ENCODE measurements at places on chromosomes 3 and 15.

DNA sequence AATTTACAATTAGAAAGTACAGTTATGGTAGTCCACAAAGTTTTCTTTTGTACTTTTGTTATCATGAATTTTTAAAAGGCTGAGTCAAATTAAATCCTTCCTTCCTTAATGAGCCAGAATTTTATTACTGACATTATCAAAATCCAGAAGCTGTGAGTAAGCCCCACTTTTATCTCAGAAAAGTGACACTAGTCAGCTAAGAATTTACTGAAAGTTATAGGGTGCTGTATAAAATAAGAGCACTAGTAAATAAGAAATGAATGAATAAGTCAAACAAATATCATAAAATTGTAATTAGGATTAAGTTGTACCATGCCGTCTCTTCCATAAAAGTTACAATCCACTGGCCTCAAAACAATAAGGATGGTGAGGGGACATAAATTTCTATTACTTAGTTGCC is 15.3 kb downstream of the PLOD2 start:
- DNase-seq = no peak

DNA sequence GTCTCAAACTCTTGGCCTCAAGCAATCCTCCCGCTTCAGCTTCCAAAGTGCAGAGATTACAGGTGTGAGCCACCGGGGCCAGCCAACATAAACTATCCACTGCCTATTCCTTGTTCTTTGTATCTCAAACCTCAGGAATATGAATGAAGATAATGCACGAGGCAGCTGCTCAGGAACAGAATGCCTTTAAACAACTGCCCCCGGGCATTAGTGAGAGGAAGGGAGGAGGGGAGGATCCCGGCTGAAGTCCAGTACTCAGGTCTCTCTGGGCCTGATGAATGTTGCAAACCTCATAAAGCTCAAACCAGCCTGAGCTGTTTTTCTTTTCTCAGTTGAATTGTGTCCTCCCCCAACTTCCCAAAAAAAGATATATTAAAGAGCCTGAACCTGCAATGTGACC is 26.9 kb upstream of the MTMR14 start:
- no peak for DNase-seq

GRCh38 chr3:154818676-154819255 is 261.4 kb upstream of the MME start:
- peak; percentile 33 for DNase-seq

- no peak for DNase-seq
Observed at GRCh38 chr3:188335656-188336055, 181.7 kb downstream of the LPP start.

DNA sequence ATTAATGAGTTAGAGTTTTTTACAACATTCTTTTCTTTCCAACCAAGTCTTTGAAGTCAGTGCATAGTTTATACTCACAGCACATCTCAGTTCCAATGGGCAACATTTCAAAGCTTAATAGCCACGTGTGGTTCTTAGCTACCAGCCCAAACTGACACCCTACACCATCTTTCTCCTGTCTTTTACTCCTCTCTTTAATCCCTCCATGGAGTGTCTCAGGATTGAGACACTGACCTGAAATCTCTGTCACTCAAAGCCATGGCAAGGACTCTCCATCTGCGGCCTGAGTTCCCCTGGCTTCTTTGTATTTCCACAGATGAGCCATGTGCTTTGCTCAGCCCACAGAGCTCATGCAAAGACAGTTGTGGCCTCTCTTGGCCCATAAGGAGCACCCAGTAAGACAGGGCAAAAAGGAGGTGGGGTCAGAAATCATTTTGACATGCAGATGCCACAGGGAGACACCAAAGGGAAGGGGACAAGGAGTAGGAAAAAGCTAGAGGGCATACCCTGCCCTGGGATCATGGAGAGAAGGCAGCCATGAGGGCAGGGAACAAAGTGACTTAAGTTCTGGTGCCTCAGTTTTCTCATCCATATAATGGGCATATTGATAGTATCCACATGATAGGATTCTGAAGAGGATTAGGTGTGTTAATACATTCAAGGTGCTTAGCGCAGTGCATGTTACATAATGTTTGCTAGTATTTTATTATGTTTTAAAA is 493.6 kb upstream of the PROK2 start:
- DNase-seq = no peak

DNA sequence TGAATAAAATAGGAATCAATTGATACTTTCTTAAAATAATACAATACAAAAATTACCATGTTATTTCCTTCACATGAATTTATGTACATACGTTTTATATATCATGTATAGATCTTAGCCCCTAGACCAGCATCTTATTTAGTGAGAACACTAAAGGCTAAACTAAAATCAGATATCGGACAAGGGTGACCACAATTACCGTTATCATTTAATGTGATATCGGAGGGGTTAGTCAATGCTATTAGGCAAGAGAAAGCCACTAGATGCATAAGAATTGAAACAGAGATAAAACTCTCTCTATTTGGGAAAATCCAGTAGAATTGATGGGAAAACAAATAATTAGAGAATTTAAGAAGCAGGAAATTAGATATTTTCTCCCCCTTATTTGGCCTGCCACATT is 46.5 kb upstream of the TIMP4 start:
- no peak for DNase-seq

- DNase-seq = no peak
Observed at GRCh38 chr15:76904461-76905012, 603 bp downstream of the SCAPER start.

DNA sequence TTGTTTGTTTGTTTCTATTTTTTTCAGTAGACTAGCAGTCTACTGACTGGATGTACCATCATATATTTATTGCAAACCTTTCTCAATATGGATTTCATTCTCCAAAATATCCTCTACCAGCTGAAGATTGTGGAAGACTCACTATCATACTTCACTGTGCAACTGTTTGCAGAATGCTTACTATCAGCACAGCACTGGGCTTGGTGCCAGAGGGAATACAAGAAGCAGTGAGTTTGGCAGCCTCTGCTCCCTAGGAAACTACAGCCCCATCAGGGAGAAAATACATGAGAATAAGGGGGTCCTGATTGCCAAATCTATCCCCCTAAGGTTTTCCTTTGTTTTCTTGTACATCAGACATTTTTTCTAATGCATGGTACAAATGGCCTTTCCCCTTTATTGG is 27.5 kb downstream of the AQP9 start:
- peak; percentile 3 for DNase-seq

DNA sequence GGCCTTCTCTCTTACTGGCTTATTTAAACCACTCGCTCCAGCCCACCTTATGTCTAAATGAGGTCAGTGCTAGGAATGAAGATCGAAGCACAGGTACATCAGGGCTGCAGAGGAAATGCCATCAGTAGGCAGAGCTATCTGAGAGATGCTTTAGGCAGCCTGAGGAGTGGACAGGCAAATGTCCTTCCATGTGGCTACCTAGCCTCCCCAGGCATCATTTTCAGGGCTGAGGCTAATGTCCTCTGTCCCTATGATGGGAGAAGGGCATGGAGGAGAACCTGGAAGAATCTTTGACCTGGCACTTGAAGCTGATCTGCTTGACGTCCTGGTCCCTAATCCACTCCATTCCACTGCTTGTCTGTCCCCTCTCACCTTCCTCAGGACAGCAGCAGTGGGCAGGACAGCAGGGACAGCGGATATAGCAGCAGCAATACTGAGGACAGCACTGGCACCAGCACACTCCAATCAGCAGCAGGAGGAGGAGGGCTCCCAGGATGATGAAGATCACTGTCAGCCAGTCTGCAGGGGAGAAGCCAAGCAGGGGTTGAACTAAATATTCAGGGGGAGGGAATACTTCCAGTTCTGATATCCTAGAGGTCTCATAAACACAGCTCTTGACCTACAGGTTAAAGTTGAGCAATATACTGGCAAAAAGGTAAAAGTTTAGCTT is 21.0 kb downstream of the ILDR1 start:
- no peak for DNase-seq

DNA sequence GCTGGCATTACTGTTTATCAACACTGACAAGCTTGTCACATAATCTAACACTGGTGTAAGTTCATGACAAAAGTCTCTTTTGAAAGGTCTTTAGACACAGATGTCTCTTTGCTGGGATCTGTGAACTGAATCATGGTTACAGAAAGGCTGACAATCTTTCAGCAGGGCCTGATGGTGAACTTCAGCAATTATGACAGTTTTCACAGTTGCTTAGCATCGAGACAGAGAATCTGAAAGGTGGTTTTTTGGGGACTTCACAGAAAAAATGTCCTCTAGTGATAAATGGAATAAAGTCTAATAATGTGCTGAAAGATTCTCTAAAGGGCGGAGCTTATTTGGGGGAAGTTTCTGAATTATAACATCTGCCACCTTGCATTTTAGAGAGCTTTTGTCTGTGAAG is 32.3 kb downstream of the CLDN1 start:
- DNase-seq = no peak

GRCh38 chr3:171883257-171883892 is 40.2 kb downstream of the TMEM212 start:
- DNase-seq = no peak

DNA sequence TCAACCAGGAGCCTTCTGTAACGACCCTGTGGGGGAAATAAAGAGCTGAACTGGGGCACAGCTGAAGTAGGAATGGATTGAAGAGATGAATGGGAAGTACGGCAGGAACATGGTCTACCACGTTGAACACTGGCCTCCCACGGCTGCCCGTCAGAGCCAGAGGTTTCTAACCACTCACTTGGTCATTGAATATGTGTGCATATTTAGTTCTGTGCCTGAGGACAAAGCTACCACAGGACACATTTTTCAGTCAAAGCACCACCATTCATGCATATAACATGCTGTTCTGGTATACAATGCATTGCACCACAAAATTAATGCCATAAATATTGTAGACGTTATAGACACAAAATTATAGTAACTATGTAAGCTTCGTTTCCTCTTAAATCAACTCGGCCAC is 75.5 kb downstream of the MB21D2 start:
- no peak for DNase-seq

DNA sequence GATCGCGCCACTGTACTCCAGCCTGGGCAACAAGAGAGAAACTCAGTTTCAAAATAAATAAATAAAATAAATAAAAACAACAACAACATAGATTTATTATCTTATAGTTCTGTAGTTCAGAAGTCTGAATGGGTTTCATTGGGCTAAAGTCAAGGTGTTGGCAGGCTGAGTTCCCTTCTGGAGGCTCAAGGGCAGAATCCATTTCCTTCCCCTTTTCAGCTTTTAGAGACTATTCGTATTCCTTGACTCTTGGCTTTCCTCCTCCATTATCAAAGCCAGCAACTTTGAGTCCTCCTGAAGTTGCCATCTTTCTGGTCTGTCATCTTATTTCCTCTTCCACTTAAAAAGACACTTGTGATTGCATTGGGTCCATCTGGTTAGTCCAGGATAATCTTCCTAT is 12.1 kb downstream of the BLM start:
- DNase-seq = no peak

DNA sequence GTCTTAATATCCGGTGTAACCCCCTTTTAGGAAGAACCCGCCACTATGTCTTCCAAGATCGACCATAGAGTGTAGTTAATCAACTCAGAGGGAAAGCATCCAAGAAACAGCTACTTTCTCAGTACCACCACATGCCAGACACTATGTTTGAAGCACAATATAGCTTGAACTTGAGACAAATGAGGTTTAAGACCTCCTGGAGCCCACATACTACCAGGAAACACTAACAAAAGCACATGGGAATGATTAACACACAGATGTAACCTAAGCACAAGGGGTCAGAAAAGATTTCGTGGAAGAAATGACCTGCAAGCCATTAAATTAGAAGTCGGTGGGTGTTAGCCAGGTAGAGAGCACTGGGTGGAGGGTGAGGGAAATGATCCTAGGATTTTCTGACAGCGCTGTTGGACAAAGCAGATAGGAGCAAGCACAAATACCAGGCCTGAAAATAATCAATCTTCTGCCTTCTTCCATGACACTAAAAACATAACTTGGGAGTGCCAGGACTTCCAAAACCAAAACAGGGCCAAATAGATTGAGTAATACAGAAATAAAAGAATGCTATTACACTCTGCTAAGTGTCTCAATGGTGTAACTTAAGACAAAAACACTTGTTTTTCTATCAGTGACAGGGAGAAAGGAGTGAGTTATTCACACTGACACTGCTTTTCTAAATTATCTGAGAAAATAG is 213.7 kb downstream of the FOXP1 start:
- DNase-seq = peak; percentile 42

Measured in AG09309 (cell line).